ENCODE measurements at places on chromosomes 6 and 20.

DNA sequence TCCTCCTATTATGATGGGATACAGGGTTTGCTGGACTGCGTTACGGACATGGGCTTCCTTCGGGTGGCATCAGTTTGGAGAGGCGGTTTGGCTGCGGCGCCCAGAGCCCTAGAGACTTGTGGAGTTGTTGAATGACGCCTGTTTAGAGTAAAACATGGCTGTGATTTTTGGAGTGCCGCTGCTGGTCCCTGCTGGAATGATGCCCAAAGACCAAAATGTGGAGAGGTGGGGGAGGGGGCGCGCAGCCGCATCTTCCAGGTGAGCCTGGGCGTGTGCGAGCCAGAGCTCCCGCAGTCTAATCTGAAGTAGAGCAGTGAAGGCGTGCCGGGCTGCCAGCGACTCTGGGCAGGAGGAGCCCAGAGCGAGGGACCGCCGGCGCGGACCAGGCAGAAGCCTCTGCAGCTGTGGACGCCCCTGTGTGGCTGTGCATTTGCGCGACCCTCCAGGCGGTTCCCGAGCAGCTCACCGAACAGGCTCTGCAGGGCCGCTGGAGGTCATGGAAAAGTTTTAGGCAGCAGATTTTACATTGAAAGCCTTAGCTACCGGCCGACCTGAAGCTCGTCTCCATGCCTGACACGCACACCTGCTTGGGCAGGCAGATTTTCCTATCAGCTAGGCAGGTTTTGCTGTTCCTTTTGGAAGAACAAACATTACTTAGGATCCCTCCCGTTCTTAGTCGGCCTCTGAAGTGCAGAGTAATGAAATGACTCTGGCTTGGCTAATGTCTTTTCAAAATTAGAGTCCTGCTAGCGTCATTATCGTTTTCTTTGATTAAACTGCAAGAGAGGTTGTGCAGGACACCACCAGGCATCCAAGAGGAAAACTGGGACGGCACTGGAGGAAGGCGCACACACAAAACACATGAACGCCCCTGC, 298.2 kb downstream of the PHACTR1 start:
- DNase-seq, result no peak

GRCh38 chr6:40606526-40606925, 19.4 kb upstream of the LRFN2 start:
- no peak for DNase-seq

DNA sequence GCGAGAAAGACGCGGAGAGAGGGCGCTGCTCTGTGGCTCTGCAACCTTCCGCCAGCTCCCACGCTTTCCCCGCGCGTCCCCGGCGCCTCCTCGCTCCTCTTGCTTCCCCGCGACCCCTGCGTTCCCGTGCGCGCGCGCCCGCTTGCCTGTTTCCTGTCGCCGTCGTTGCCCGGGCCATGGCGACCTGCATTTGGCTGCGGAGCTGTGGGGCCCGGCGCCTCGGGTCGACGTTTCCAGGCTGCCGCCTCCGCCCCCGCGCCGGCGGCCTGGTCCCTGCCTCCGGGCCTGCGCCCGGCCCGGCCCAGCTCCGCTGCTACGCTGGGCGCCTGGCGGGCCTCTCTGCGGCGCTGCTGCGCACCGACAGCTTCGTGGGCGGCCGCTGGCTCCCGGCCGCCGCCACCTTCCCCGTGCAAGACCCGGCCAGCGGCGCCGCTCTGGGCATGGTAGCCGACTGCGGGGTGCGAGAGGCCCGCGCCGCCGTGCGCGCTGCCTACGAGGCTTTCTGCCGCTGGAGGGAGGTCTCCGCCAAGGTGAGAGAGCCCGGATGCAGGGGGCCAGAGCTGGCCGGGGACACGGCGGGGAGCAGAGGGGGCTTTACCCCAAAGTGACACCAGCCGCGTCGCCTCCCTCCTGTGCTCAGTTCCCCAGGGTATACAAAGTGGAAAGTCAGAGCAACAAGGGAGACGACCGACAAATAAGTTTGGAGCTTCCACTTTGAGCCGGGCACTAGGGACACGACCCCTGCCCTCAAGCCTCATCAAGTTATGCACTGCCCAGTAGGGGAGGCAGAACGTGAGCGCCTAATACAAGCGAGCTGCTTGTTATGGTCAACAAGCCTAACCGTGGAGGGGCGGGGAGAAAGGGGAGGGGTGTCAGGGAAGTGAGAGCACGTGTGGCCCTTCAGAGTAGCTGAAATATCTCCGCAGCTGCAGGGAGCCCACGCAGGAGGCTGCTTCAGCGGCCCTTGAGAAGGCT, at the start of gene ALDH5A1:
Gene ALDH5A1, plus strand, starts transcription at position 149 of the 975 bp plus-strand sequence. Its CDS starts 28 bp downstream, at position 177.
- peak; percentile 73 for DNase-seq

DNA sequence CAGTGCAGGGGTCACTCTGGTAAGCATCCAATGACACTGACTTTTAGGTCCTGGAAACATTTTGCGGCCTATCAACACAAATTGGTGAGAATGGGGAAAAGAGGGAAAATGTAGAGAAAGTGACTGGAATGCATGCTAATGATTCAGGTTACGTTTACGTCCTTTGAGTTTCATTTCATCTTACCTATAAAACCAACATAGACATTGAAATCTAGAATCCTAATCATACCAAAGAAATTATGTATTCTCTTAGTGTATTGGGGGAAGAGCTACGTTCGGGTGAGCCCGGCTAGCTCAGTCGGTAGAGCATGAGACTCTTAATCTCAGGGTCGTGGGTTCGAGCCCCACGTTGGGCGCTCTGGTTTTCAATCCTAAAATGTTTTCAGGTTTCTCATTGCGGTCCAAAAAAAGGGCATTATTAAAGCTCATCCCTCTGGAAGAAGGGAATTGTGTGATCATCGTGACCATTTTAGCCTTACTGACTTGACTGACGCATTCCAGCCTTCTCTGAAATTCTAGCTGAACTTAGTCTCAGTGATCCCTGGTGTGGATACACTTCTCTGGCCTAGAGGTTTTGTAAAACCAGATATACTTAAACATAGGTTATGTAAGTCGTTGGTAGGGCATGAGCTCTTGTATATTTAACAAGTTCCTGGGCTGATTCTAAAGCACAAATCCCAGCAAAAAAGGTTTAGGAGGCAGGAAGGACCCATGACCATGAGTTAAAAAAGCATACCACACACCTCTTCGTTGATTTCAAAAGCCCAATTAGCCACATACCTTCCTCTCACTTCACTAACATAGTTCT, 18.3 kb downstream of the HMGN4 start:
- DNase-seq, result no peak

- no peak for DNase-seq
These were observed 63.2 kb upstream of the TBC1D7 start for GRCh38 chr6:13391537-13391936.

DNA sequence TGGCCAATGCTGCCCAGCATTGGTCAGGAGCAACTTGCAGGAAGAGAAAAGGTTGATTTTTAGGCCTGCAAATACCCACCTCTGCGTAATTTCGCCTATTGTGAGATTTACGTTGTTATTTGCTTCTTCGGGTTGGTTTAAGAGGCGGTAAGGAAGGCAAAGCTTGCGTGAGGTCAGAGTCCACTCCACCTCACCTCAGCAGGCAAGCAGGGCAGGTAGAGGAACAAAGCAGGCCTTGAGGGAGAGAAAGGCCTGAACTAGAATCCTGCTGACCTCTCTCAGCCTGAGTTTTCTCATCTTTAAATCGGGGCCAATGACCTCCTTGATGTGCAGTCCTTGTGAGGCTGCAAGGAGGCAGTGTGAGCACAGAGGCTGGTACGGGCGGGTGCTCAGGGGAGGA, 239.1 kb downstream of the CDC5L start:
- no peak for DNase-seq

- DNase-seq, result no peak
These were observed 34.7 kb downstream of the KCNK17 start for GRCh38 chr6:39279539-39279938.

GRCh38 chr6:81547149-81547548, 205.3 kb downstream of the TENT5A start:
- DNase-seq, result no peak

DNA sequence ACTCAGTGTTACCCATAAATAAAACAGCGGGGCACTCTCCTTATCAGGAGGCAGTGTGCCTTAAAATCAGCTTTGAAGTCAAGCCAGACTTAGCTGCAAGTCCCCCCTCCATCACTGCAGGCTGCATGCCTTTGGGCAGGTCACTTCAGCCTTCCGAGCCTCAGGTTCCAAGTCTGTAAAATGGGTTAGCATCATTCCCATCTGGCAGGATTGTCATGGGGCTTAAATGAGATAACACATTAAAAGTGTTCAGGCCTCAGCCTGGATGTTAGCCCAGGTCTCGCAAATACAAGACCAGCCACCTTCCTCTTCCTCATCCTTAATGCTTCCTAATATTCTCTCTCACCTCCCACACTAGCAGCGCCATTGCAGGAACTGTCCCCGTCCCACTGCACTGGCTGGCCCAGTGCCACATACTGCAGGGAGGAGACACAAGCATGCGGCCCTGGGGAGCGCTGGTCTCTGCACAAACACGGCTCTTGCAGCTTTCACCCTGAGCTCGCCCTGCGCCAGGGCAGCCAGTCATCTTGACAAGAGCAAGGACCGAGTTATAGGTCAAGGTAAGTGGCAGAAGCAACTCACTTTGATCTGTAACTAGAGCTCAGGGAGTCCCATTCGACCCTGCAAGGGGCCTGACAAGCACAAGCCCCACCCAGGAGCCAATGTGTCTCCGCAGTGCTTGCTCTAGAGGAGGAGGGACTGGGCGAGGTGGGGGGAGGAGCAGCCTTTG, 564.6 kb upstream of the AGPAT4 start:
- DNase-seq, result no peak

DNA sequence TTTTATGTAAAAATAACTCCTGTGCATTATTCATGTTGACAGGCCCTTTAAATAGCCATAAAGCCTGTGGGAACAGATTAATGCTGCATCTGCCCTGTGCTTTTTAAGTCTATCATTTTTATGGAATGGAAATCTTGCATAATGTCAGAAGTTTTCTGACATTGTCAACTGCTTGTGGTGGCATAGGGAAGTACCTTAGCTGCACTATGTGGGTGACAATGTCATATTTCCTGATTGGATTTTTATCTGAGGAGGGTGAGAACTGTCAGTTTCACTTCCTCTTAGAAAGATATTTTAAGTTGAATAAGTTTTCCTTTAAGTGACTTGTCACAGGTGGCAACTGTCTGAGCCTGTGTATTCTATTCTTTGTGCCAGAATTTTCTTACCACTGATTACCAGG, 267.9 kb downstream of the PLCB1 start:
- DNase-seq, result peak; percentile 18

DNA sequence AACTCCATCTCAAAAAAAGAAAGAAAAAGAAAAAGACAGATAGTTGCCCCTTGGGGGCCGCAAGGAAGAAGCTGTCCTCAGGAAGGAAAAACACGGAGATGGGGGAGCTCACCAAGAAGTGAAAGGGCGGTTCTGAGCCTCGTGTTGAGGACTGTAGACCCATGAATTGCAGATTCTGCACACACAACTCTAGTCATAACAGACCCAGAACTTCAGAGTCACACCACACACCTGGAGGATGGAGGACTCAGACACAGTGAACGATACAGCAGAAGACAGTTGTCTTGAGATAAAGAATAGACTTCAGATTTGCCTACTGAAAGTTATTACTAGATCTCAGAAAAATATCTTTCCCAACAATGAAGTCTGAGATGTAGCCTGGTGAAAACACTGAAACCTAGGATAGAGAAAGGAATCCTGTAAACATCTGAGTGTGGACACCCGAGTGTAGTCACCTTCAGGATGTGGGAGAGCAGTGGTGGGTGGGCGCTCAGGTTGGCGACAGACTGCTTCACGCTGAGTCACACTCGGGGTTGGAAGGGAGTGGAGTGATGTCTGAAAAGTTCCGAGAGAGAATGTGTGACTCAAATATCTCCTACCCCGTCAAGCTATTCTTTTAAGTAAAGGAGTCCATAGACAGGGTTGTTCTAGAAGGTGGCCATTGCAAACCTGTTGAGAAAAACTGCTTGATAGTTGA, 88.1 kb downstream of the MAP3K4 start:
- peak; percentile 69 for DNase-seq

DNA sequence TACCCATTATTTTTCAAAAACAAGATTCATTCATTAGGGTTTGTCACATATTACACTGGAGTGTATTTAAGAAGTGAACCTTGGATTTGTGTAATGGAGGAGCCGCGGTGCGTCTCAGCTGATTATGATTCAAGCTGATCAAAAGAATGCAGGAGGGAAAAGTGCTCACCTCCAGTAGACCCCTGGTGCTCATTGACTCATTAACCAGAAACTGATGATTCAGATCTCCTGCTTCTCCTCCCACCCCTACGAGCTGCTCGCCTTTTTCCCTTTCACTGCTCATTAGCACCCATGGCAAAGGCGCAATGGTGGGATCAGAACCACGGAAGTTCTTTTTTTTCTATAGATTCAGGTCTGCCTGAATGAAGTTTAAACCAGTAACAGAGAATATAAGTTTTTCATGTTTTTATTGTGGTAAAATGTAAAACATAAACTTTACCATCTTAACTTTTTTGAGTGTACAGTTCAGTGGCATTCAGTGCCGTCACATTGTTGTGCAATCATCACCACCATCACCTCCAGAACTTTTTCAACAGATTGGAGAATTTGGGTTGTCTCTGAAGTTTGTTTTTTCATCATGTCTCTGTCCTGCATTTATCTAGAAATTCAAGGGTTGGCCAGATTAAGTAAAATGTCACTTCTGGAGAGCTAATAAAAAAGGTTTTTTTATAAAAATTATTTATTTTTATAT, 101.6 kb downstream of the LINC00237 start:
- no peak for DNase-seq

DNA sequence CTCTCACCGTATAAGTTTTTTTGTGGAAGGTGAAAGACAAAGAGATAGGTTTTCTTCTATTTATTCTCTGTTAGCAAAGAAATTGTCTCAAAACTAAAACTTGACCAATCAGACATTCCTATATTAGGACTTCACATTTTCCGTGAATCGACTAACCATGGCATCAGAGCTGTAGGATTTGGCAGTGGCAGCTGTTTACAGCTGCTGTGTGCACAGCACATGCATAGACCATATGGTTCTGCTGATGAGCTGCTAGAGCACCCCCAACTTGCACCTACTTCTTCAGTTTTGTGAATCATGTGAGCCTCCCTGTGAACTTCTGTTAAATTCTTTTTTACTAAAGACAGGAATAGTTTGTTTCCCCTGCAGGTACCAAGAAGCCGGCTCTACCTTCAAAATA, 157.9 kb downstream of the RFX6 start:
- DNase-seq, result no peak

DNA sequence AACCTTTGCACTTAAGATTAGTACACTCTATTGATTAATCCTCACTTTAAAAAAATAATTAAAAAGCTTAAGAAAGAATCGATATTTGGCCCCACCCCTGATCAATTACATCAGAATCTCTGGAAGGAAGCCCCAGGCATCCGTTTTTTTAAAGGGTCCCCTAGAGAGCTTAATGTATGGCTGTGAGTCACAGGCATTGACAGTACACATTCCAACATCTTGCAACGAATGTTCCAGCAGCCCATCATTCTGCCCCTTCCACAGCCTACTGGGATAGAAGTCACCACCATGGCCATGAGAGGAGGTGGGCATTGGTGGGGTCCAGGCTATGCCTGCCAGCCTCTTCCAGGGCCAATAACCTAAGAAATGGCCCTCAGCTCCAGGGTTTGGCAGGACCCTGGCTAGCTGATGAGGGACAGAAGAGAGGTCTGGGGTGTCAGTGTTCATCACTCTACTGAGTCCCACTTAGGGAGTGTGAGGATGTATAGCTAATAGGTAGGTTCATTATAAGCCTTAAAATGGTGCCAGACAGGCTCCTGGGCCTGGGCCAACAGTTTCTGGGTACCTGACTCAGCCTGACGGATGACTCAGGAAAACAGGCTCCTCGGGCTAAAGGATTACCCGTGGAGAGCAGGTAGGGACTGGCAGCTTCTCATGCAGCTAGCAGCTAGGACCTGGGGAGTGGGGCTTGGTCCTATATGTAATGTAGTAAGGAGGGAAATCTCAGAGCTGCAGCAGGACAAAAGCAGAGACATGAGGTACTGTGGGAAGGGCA, 40.4 kb downstream of the MDGA1 start:
- no peak for DNase-seq

All from CD4-positive, alpha-beta T cell treated with Interleukin-2 at 100 ng/mL for 4 hours (primary cell).